ENCODE measurements at places on chromosomes 6 and 20.

DNA sequence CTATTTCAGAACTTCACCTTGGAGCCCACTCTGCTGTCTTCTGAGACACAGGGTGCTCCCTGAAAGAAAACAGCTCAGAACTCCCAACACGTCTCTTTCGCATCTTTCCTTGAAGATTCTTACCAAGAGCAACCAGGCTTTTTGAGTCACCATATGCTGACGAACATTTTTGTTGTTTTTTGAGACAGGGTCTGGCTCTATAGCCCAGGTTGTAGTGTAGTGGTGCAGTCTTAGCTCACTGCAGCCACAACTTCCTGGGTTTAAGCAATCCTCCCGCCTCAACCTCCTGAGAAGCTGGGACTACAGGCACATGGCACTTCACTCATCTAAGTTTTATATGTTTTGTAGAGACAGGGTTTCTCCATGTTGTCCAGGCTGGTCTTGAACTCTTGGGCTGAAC, 68.5 kb downstream of the TRMT11 start:
- no peak for DNase-seq

DNA sequence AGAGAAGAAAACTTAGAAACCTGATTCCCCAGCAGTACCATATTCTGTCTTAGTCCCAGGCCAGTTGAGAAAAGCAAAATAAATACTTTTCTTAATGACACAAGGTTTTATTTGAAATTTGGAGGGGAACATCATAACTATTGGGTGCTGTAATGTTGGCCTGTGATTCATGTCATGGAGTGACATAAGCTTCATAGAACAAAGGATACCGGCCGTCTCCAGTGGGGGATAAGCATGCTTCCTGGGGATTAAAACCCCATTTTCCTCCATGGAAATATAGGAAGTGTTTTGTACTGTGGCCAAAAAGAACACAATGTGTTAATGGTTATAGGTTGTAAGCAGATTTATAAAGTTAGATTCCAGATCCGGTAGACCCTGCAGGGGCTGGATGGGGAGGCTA, 18.0 kb downstream of the MTHFD1L start:
- DNase-seq: no peak

DNA sequence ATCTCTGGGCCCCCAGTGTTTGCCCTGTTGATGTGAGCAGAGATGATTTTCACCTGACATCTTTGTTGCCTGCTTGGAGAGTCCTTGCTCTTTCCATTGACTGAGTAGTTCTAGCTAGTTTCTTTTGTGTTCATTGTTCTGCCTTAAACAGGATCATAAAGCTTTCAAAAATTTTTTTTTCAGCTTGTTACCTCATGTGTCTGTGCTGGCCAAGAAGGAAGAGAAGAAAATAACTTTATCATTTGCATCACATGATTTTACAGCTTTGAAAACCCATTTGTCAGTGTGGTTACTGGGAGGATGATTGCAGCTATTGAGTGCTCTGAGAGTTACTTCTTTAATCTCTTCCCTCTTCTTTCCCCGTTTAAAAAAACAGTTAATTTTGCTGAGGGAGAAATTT, 16.0 kb downstream of the FOXO3 start:
- no peak for DNase-seq

DNA sequence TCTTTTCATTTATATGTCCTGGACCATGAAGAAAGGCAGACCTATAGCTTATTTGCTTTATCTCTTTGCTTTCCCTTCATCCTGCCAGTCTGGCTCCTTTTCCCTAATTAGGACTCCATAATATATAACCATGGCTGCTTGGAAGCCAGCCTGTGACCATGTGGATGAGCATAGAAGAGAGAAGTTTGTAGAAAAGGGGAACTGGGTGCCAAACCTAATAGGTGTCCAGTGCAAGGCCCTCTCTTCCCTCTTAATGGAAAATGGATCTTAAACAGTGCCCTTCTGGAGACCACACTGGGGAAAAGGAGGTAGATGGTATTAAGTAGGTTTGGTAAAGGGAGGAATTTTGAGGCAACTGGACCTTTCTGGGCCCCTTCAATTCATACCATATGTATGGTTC, 16.7 kb upstream of the OSTM1 start:
- no peak for DNase-seq

DNA sequence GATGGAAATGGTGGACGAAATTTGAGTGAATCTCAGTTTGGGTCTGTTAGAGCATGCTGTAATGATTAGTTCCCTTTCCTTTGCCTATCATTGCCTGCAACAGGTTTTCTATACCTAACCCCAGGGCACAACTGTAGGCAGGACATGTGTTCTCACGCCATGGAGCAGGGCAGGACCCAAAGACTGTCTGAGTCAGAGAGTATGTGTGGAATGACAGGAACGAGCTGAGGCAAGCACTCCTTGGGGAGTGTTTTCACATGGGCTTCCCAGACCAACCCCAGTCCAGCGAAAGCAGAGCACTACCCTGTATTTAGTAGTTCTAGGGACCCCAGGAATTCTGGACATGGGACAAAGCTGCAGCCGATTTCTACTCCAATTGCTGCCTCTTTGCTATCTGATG, 234.2 kb downstream of the HACE1 start:
- no peak for DNase-seq

DNA sequence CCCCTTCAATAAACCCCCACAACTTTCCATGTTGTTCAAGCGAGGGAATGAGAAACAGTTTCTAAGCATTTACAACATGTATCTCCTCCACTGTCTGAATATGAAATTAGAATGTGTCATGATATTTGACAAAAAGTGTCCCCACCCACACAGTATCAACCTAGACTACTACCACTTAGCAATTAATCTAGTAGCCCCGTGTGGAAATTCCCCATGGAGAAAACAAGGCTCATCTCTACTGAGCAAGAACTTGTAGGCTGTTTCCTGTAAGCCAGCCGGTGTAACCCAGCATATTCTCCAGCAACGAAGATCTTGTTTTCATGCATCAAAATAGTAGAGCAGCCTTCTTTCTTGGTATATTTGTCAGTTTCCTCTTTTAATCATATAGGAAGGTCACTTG, 115.0 kb downstream of the IRF4 start:
- DNase-seq: no peak

DNA sequence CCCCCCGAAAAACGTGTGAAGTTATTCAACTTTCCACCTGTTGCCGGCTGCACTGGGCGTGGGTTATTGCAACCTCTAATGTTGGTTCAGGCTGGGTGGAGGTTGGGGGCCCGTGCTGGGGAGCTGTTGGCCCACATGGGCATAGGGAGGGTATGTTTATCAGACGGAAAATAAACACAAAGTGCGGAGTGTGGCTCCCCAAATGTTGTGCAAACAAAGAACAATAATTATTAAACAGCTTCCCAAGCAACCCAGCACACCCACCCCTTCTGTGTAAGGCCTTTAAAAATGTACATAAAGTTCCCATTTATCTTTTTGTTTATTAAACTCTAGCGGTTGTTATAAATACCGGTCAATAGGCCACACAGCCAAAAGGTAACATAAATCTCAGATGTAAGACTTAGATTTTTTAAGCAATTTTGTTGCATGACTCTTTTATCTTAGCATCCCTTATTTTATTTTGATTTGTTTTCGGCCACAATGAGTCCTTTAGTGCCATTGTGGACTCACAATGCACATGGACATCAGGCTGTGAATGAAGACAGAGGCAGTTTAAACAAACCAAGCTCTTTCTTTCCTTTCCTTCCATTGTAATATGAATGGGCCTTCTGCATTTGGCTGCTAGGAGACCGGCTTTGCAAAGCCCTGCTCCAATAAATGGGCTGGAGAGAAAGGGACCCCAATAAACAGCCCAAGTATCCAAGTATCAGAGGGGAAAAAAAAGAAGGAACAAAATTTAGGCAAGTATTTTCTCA, 6.9 kb upstream of the DLL1 start:
- no peak for DNase-seq

DNA sequence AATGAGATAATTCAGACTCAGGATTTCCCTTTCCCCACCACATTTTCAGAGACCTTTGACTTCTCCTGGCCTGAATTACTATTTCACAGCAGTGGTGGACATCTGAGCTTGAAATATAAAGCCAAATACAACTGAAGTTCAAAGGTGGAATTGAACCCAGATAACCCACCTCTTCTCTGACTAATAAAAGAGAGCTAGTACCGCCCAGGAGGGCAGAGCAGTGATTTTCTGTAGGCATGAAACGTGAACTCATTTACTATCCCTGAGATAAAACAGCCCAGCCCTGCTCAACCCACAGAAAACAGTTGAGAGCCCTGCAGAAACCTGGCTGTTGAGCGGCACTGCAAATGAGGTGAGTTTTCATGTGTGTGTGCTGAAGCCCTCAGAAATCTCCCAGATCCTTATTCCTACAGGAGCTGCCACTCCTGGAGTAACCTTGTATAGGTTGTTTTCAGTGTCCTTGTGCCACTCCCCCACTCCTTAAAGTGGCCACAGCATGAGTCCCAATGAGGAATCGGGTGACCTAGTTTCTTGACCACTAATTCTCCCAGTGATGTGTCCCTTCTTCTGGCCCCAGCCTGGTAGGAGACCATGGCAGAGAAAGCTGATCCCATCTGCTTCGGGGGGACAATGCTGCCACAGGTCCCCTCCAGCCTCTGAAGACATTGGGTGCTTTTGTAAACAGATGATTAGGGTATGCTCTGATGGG, 99.2 kb downstream of the NOL4L start:
- no peak for DNase-seq

GRCh38 chr20:60292001-60292520, 333.8 kb downstream of the CDH26 start:
- no peak for DNase-seq

- no peak for DNase-seq
Measured at GRCh38 chr6:45959534-45960145, 56.0 kb downstream of the CLIC5 start.

DNA sequence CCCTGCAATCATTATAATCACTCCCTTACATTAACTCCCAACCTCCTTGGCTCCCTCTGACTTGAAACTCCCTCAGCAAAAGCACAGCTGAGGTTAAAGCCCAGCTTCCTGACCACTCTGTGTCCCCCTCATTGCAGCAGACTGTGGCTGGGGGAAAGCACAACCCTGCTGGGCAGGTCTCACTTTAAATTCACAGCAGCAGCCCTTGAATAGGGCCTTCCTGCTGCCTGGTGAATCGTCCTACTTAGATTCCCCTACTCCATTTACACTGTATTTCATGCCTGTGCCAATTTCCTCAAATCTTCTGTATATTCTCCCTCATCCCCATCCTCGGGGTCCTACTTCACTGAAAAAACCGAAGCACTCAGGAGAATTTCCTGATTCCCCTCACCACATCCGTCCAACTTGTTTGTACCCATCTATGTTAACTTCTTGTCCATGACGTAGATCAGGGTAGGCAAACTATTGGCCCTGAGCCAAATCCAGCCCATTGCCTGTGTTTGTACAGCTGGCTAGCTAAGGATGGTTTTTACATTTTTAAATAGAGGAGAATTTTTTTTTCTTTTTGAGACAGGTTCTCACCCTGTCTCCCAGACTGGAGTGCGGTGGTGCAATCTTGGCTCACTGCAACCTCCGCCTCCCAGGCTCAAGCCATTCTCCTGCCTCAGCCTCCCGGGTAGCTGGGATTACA, 31.5 kb upstream of the GCM1 start:
- DNase-seq: peak; percentile 57

DNA sequence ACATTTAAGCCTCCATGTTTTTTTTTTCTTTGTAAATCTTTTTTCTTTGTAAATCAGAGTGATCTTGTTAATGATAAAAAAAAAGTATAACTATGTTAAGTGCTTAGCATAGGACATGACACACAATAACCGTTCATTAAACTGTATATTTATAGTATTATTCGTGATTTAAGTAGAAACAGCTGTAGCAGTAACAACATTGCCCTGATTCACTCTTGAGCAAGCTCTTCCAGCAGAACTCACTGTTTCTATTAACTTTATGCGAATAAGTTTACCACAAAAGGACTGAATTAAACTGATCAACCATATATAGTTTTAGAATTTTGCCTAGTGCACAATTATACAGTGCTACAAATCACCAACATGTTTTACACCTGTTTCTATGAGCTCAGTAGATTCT, 1338.0 kb upstream of the EYS start:
- no peak for DNase-seq

DNA sequence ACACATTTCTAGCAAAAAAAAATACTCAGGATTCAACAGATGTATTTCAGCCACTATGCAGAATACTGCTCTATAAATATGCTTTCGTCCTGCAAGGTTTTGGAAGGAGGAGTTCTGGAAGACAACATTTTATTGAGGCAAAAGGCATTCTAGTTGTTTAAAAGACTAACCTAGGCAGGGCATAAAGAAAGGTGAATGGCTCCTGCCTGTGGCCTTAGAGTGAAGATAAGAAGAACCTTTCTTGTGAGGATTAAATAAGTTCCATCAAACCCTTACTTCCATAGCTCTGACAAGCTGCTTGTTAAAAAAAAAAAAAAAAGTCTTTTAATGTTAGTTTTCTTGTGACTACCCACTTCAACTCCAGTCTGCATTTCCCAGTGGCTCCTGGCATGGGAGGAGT, 139.8 kb downstream of the ADGRB3 start:
- no peak for DNase-seq

DNA sequence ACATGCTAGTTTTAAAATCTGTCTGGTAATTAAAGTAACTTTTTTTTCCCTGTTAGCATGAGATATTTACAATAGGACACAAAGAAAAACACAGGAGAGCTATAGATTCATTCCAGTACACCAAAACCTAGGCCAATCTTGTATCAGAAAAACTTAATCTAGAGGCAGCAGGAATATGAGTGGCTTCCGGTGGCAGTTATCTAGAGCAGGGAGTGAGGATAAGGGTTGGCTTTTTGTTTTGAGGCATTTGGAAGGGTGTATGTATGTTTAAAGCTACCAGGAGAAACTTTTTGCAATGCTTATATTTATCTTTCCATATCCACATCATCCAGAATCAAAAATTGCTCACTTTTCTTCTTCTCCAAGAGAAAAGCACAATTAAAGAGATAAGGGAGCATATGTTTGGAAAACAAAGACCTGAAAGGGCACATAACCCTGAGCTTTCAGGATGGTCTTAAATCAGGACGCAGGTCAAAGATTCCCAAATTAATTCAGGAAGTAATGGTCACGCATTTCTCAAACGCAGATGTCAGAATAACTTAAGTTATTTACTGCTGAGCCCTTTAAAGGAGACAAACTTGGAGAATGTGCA, 13.1 kb downstream of the TFAP2A start:
- no peak for DNase-seq

Data from CD4-positive, alpha-beta T cell treated with Interleukin-6 for 4 hours (primary cell).